ENCODE measurements at places on chromosomes 4 and X.
A peak's percentile ranks its signal among the peaks of the same experiment; 100 is the strongest.

- DNase-seq = no peak
These were observed at the start of gene IQSEC2 for GRCh38 chrX:53281321-53281822. TSS of gene IQSEC2 (minus strand) at chrX:53281584.

DNA sequence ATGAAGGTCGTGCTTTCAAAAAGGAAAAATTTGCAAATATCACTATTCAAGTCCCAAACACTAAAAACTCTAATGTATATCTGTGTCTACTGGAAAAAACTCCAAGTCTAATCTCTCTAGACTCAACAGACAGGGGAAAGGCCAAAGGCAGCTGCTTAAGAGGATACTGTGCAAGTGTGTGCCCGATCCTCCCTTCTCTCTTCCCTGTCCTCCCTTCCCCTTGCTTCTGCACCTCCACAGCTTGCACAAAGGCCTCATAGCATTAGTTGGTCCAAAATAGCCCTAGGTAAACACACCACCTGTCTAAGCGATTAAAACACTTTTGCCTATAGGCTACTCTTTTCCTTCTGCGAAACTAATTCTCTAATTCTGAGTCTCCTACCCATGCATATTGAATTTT lies 10.6 kb downstream of the C4orf54 start:
- no peak for DNase-seq

GRCh38 chr4:106323119-106323518 lies 6.8 kb downstream of the AIMP1 start:
- DNase-seq = no peak

- no peak for DNase-seq
These were observed 85.7 kb upstream of the PTPN13 start for GRCh38 chr4:86508436-86508835.

GRCh38 chrX:112857478-112857878 lies 16.8 kb upstream of the AMOT start:
- no peak for DNase-seq

DNA sequence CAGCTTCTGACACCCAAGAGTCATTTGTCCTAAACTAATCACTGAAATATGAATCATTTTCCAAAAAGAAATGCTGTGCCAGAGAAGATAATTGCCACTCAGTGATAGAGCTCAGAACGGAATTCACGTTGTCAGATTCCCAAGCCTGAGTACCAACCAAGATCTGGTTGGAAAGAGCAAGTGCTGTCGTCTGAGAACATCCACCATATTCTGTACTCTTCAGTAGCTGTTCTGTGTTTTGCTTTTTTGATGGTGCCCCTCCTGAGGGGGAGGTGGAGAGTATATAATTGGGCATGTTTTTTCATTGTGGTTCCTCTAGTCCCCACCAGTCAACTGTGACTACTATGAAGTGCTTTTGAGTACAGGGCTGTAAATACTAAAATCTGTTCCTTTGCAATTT lies 13.2 kb downstream of the RUFY3 start:
- DNase-seq = no peak

- no peak for DNase-seq
These were observed 71.5 kb downstream of the KIT start for GRCh38 chr4:54729256-54729655.

DNA sequence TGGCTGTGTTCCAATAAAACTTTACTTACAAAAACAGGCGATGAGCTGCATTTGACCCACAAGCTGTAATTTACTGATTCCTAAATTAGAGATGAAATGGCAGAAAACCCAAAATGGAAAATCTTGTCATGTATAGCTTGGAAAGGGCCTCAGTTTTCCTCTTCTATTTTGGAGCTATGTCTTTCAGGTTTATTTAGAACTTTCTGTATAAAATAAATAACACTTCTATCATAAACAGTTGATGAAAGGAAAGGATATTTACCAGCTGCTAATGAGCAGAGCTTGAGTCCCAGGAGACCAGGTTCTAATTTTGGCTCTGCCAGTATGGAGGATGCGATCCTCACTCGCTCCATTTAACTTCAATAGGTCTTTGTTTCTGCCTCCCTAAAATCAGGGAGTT lies 213.5 kb downstream of the LDB2 start:
- no peak for DNase-seq

DNA sequence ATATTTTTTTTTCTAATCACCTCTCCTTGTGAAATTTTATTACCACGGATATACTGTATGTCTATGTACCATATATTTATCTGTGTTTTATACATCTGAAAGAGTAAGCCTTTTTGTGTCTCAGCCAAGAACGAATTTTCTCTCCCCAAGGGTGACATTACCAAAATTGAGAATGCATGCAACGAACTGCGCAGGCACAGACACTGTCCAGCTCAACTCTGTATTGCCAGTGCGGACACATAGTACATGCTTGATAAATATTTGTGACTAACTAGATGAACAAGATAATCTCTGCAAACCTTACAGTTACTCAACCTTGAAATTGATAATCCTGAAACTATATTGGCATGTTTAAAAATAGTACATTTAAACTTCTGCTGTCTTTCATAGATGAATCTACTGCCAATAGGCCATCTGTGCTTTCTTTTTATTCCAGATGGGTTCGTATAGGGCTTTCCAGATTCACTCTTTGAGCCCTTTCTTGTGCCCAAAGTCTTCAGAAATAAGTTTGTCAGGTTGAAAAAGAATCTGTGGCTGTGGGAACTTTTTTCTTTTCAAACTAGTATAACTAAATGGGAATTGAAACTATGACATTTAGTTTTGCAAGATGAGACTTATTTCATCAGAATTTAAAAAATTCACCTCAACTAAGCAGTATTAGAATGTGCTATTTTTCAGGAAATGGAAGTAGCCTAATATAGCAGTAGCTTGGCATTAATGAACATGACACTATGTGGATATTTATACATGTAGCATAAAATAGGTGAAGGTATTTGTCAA lies 38.9 kb downstream of the DTHD1 start:
- DNase-seq = no peak

DNA sequence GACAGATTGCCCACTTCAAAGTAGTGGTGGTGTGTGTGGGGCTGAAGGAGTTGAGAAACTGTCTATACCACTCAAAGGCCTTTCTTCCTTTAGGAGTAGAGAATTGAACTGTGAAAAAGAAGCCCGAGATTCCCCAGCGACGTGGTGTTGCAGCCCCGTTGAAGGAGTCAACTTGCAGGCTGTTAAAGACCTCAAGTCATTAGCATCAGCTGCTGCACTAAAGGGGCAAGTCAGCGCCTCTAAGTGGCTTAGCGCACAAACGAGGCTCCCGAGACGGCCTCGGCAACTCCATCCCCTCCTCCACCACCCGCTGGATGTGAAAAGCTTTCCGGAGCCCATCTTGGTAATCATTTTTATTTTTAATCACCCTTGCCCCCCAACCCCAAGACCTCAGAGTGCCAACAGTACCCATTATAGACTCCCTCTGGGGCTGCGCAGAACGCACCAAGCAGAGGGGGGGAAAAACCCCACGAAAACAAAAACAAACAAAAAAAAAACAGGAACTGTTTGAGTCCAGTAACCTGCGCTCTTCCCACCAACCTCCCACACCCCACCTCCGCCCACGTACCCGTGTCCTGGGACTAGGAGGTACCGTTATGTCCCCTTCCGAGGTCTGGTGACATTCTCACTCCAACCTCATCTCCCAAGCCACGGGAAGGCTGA lies 913 bp upstream of the PRDM8 start:
- no peak for DNase-seq

- no peak for DNase-seq
These were observed 105.6 kb downstream of the CBLL2 start for GRCh38 chrX:22378296-22378695.

- peak; percentile 44 for DNase-seq
These were observed 56.7 kb downstream of the ANK2 start for GRCh38 chr4:113106108-113106507.

- DNase-seq = no peak
These were observed 1.0 kb upstream of the SFRP2 start for GRCh38 chr4:153789741-153790499.
